ENCODE measurements at places on chromosomes 16 and 17. TPM values are rescaled to one million over a fixed set of nuclear protein-coding genes. Genes with fewer than 3 reads are reported as not detected.

ADAM11 gene
- total RNA-seq: 0.24 TPM

RNF112 gene
- total RNA-seq: not detected

KCNJ12 gene
- not detected for total RNA-seq

GRCh38 chr17:42155614-42156045 is 841 bp upstream of the RAB5C start:
- no peak for DNase-seq

GRCh38 chr16:22353191-22353919 is 21.1 kb downstream of the CDR2 start:
- DNase-seq: no peak

GRCh38 chr16:15509051-15509592 is 74.7 kb downstream of the BMERB1 start:
- peak; percentile 35 for DNase-seq

- DNase-seq: no peak
Observed at GRCh38 chr17:14672830-14673229, 371.9 kb downstream of the HS3ST3B1 start.

- DNase-seq: no peak
Observed at GRCh38 chr17:9912121-9913099, 7.3 kb upstream of the RCVRN start.

DNA sequence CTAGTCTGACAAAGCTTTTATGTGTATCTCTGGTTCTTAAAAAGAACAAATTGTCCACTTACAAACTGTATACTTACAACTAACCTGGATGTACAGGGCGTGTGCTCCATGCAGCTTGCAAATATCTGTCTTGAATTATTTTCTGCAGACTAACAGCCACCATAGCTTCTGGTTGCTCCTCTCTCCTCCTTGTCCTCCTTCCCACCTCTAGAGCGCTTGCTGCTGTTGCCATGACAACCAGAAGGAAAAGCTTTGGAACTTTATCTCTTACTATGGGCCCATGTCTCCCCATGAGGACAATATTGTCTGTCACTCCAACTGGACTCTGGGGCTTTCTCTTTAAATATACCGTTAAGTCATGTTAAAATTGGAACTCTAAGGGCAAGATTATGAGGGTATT is 71.5 kb upstream of the DHX40 start:
- no peak for DNase-seq

GRCh38 chr17:27762527-27763305 is 37.6 kb downstream of the NOS2 start:
- peak; percentile 49 for DNase-seq

DNA sequence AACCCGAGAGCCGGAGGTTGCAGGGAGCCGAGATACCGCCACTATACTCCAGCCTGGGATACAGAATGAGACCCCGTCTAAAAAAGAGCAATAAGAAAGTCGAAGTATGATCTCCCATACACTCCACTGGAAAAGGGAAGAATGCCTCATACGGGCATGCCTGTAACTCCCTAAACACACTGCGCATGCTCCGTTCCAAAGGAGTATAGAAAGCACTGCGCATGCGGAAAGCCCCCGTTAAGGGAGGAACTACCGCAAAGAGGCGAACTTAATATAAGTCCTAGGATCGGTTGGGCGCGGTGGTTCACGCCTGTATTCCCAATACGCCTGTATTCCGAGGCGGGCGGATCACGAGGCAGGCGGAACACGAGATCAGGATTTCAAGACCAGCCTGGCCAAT is 313.1 kb upstream of the ERCC4 start:
- DNase-seq: no peak

- no peak for DNase-seq
Observed at GRCh38 chr17:66379996-66380395, 77.6 kb downstream of the PRKCA start.

DNA sequence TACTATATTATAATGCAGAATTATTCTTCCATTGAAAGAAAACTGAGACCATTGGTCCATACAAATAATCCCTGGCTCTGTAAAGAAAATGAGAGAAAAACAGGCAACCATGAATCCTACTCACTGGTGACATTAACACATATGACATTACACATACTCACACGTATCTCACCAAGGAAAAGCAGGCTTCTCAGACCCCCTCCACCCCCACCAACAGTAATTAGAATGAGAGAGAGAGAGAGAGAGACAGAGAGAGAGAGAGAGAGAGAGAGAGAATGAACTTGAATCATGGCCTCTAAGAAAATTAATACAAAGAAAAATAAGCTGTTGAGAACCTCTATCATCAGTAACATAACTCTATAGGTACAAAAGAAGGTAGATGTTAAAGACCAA is 132.0 kb downstream of the SNX11 start:
- DNase-seq: no peak

DNA sequence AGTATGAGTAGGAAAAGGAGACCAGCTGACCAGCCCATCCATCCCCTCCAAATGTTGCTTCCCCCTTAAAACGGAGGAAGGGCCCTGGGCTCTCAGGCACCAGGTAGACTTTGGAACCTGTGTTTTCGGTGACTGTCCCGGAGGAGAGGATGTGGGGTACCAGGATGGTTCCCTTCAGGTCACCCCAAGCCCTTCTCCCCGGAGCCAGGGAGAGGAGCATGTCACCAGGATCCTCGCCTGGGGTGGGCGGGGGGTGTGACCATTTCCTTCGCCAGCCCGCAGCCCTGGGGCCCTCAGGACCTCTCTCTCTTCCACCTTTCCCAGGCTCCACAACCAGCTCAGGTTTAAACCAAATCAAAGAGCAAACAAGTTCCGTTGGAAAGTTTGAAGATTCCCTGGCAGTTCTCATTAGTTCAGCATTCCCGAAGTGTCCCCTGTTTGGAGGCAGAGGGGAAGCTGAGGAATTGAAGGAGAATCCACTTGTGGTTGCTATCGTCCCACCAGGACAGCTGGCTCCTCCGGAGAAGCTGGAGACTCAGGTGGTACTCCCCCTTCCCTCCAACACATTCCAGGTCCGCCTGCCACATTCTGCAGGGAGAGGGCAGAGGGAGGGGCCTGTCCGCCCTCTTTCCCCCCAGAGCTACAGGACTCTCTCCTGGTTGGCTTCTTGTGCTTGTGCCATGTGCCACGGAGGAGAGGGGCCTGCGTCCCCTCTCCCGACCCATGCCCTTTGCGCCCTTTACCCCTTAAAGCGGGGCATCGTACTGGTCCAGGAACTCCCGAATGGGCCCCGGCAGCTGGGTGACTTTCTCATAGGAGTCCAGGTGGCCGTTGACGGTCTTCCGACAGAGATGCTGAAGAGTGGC is 2.0 kb downstream of the SOCS3 start:
- no peak for DNase-seq

- DNase-seq: no peak
Observed at GRCh38 chr16:9238346-9238745, 146.9 kb downstream of the HAPSTR1 start.

- no peak for DNase-seq
Observed at GRCh38 chr17:13996276-13996675, 73.0 kb upstream of the COX10 start.

GRCh38 chr17:76562734-76563148 is 22.9 kb downstream of the PRCD start:
- no peak for DNase-seq

- no peak for DNase-seq
Observed at GRCh38 chr17:4678448-4679026, 25.4 kb downstream of the PELP1 start.

GRCh38 chr17:20234276-20234675 is 225.1 kb downstream of the SPECC1 start:
- DNase-seq: peak; percentile 81

- DNase-seq: no peak
Observed at GRCh38 chr17:32021615-32021955, 14.4 kb downstream of the LRRC37B start.

- no peak for DNase-seq
Observed at GRCh38 chr17:981292-981658, 1.7 kb upstream of the NXN start.

GRCh38 chr16:77289331-77289809 is 90.2 kb downstream of the SYCE1L start:
- DNase-seq: no peak

DNA sequence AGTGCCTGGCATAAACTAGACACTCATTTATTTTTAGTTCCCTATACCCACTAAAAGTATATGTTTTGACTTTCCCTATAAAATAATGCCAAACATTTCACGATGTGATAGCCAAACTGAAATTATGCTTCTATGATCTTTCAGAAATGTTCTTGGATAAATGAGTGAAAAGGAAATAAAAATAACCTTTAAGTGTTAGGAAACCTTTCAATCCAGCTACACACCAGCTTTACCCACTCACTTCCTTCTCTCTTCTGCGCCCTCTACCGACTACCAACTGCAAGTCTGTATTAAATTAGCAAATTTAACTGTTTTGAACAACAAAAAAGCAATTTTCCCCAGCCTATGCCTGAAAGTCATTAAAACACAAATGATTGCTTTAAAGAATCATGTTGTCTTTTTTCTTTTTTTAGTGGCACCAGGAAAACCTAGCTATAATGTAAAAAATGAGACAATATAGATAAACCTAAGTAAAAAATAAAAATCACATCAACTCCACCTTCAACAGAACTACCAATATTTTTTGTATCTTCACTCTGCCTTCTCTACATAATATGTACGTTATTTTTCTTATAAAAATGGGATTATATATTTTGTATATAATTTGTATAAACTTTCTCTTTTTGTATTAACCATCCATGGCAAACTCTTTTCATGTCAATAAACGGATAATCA is 13.2 kb upstream of the TMEM100 start:
- DNase-seq: peak; percentile 61

DNA sequence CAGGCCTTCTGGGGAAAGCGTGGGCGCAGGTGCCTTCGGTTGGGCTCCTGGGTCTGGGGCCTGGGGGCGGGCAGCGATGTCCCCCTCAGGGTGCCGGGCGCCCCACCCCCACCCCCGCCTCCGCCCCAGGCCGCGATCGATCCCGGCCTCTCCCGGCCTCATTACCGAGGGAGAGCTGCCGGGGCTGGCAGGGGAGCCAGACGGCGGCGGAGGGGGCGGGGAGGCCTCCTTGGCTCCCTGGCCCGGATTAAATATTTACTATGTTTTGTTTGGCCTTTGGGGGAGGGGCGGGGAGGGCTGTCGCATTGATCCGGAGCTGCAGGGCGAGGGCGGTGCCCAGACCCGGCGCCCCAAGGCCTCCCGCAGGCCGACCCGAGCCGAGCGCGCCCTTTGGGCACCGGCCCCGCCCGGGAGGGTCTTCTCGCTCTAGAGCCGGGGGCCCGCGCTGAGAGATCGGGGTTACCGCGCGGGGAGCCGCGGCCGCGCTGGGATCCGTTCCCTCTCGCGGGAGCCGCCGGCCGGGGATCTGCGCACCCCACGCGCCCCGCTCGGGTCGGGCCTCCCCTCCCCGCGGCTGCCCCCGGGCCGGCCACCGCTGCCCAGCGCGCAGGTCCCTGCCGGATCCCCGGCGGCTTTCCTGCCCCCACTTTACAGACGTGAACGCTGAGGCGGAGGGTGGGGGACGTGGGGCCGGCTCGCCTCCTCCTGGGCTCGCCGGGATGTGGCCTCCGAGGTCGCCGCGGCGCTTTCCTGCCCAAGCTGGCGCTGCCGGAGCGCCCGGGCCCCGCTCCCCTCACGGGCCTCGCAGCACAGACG is 27.0 kb downstream of the RTN4RL1 start:
- DNase-seq: peak; percentile 29

DNA sequence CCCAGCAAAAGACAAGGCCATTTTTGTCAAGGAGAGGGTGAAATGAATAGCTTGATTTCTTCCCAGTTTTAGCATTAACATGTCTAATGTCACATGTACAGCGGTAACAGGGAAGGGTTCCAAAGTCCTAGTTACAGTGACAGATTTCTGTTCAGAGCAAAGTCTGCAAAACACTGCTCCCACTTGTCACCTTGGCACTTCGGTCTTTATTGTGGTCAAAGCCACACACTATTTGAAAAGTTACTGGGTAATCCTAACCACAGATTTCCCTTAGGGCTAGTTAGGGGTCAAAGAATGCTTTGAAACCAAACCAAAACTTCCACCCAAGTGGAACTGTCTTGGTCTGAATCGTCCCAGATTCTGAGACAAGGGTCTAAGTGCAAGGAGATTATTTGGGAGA is 455.6 kb downstream of the HS3ST3B1 start:
- DNase-seq: no peak

DNA sequence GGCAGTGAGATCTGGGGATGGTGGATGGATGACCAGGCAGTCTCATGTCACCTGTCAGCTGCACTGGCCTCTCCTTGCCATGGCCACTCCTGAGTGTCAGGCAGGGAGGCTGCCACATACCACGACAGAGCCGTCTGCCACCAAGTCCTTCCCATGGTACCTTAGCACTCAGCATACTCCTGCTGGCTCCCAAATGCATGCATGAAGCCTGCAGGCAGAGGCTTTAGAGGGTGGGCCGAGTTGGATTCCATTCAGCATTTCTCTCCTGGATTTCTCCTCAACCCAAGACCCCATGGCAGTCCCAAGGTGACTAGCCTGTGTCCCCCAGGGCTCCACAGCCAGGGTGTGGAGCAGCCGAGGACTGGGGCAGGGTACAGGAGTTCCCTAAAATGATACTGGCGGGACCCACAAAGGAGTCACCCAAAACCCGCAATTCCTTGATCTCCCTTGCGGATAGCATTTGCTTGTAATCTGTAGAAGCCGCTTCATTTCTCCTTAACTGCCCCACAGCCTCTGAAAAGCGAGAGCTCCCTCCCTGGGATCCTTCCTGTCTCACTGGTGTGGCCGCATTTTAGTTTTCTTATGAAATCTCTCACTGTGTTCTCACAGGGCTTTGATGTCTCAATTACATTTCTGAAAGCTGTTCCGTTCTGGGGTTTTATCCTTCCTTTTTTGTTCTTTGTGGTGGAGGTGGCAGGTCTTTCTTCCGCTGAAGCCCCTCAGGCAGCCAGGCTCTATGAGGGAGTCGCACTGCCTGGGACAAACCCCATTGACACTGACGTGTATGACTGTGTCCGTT is 141.4 kb downstream of the SOCS1 start:
- DNase-seq: peak; percentile 69

All from activated CD8-positive, alpha-beta T cell treated with anti-CD3 and anti-CD28 coated beads, Interleukin-2, amount 10 ng/mL, durations not matched to agents 7 days and 5 days (primary cell).